Osteoblast (primary cell): ENCODE measurements at places on chromosomes 13 and 19. TPM values are rescaled to one million over a fixed set of nuclear protein-coding genes. Genes with fewer than 3 reads are reported as not detected.

DNA sequence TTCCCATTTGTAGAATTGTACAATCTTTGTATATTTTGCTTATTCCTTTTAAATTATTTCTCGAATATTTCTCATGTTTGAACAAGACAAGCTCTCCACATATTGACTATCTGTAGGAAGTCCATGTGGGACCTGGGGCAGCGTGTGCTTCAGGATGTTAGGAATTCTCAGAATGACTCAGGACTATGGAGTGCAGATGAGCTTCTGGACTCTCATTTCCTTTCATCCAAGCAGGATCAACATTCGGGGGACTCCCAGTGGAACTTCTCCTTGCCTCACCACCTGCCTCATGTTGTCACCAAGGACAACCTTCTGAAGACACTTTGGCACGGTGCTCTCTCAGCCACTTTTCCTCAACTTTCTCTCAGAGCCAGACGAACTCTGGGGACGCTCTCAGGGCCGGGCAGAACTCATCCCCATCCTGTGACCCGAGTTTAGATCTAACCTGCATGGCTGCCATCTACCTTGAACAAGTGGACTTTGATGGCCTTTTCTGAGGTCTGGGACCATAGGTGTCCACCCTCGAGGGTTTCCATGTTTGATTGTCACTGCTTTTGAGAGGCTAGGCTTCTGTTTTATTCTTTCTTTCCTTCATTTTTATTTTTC is 441.7 kb downstream of the IRS2 start:
- no peak overlapping the region for H3K4me3 ChIP-seq
- H3K36me3 ChIP-seq: no peaks in the 10 kb centered on the region
- DNase-seq: no peak
- H3K4me1 ChIP-seq: peaks cover 28% of the 10 kb centered on the region
- H3K27ac ChIP-seq: peak overlapping the region; percentile 41
- H3K27me3 ChIP-seq: no peaks in the 10 kb centered on the region

GRCh38 chr19:46411925-46412649 is 1.3 kb downstream of the CCDC8 start:
- H3K4me3 ChIP-seq: peak overlapping the region; percentile 73
- H3K4me1 ChIP-seq: peaks cover 14% of the 10 kb centered on the region
- no peaks in the 10 kb centered on the region for H3K36me3 ChIP-seq
- H3K27me3 ChIP-seq: peaks cover 9% of the 10 kb centered on the region
- no peak overlapping the region for H3K27ac ChIP-seq

DNA sequence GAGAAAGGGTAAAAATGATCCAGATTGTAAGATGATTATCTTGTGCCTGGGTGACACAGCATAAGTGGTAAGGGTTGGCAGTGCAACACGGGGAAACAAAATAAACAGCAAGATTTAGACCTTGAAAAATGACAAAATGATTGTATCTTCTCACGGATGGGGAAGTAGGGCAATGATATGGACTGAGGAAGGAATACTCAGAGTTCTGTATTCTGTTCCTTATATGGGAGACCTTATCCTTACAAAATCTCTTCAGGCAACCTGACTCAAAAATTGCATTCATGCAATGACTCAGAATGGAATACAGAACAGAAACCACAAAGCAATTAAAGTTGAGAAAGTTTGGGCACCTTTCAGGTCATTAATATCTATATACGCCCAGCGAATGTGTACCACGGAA is 149.0 kb downstream of the HS6ST3 start:
- no peak overlapping the region for H3K4me3 ChIP-seq
- no peaks in the 10 kb centered on the region for H3K4me1 ChIP-seq
- no peak for DNase-seq
- H3K27ac ChIP-seq: no peak overlapping the region
- no peaks in the 10 kb centered on the region for H3K27me3 ChIP-seq

WASF3 gene
- 23.5 and 34.2 TPM in 2 replicates for total RNA-seq

ZNF613 gene
- total RNA-seq: 6.5 and 8.0 TPM in 2 replicates

ATCAY gene
- not detected in 2 replicates for total RNA-seq
